ENCODE measurements at places on chromosomes 12 and 14.

DNA sequence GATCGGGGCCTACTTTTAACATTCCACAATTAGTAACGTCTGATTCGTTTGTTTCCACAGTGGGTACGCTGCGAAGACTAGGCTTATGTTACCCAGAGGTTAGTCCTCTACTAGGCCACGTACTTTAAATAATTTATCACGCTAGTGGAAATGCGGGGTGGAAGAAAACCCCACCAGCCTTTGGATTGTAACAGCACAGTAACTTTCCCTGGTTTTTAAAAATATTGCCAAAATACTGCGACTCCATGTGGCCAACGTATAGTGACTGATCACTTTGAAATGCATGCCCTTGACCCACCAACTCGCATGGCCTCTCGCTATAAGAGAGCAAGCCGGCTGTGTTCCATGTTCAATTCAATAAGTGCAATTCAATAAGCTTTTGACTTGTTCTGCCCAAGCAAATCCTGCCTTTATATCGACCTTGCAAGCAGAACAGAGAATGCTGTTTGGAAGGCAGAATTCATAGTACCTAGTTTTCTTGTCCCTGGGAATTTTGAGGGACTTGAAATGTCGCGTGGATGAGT lies 882 bp upstream of the GTF2A1 start:
- no peak for DNase-seq

DNA sequence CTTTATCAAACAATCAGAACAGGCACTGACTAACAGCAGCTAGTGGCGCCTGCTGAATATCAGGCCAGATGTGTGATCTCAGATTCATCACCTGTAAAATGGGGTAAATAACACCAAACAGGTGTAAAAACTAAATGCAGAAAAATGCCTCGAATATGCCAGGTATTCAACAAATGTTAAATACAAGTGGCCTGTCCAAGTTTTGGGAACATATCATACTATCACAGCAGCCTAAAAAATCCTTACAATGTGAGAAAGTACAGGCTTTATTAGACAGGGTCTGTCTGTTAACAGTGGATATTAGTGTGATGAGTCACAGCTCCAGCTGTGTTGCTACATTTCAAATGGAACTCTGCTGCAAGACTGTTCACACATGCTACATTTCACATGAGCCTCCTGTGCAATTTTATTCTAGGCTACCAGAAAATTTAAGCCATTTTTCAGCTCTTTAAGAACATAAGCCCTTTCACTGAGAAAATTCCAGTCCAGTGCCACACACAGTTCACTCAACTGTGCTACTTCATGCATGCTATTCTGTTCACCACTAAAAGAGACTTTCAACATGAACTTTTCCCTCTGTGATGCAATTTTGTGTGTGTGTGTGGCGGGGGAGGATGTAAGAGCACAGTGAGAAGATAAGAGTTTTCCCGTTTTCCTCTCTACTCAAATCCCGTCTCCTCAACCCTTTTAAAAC lies 56.7 kb downstream of the MSRB3 start:
- no peak for DNase-seq

DNA sequence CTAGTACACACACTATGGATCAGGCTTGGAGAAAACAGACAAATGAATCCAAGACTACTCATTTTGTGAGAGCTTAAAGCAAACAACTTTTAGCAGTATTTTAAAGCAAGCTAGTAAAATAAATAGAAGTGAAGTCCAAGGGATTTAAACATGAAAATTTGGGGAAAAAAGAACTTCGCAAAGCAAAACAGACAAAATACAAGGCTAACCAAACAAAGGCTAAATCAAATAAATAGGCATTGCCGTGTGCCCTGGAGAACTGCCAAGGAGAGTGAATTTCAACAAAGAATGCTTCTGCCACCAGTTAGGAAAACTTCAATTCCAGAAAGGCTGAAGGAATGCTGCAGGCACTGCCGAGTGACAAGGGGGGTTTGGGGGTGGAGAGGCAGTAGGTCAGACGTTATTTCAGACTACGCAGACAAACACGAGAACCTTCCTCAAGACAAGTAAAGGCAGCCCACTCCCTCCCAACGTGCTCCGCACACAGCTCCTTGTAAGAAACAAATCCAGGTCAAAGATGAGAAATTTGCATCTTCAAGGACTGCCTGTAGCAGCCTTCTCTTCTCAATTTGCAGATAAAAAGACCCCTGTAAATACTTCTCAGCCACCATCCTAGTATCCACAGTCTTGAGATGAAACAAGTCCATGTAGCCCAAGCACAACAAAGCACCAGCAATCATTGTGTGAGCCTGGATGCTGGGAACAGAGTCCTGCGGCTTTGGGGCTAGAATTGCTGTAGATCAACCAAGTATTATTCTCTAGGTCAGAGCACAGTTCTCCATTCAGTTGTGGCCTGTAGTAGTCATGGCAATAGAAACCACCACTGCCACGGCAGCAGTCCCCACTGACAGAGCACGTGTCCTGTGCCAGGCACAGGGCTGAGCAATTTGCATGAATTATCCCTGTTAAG lies 43.3 kb downstream of the EFCAB11 start:
- no peak for DNase-seq

DNA sequence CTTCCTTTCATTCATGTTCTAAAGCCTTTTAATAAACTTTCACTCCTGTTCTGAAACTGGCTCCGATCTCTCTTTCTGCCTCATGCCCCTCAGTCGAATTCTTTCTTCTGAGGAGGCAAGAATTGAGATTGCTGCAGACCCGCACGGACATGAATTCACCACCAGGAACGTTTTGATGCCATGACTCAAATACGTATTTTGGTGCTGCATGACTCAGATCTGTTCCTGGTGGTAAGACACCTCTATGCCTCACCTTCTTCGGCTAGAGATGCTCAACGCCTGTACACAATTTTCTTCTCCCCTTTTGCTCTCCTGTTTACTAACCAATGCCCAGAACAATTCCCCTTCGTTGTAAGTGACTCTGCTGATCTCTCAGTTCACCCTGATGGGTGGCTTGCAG lies 52.0 kb upstream of the RIMBP2 start:
- no peak for DNase-seq

GRCh38 chr14:78448164-78449094 lies 278.3 kb downstream of the NRXN3 start:
- no peak for DNase-seq

GRCh38 chr12:127888943-127889719 lies 377.8 kb upstream of the TMEM132C start:
- DNase-seq, result no peak

- no peak for DNase-seq
Observed at GRCh38 chr12:131827961-131828534, at the start of gene MMP17. Gene MMP17, plus strand, starts transcription at chr12:131828393. Its CDS starts 102 bp downstream, at chr12:131828495.

DNA sequence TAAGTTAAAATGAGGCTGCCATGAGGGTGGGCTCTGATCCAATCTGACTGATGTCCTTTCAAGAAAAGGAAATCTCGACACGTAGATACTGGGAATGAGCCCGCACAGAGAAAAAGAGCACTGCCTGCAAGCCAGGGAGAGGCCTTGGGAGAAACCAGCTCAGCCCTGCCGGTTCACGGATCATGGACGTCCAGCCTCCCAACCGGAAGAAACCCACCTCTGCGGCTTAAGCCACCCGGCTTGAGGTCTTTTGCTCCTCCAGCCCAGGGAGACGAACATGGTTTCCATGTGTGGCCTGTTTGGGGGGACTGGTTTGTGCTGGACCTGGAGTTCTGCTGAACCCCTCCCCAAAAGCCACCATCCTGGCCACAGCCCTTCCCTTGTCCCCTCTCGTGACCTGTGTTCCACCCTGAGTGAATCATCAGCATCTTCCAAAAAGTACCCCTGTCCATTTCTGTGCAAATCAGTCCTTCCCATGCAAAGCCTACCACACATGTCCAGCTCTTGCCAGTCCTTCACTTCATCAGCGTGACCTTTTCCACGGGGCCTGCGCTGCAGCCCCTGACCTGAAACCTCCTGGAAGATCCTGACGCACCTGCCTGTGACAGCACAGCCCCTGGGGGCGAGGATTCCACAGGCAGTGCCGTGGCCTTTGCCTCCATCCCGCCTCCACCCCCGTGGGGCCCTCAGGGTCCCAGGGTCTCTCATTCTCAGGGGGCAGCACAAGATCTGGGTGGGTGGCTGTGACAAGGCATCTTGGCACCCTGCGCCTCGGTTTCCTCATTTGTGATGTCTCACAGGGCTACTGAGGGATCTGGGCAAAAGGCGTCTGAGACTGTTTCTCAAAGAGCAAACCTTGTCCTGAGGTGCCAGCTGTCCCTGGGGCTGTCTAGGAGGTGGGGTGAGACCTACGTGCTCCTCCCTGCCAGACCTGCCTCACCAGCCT lies 51.6 kb upstream of the GPR68 start:
- DNase-seq, result no peak
